ENCODE measurements at places on chromosomes 7 and 10. TPM values are rescaled to one million over a fixed set of nuclear protein-coding genes. Genes with fewer than 3 reads are reported as not detected.

GRCh38 chr7:45237788-45238461, 80.3 kb downstream of the RAMP3 start:
- no peak for ATAC-seq

- no peak for ATAC-seq
Measured at GRCh38 chr10:1613511-1613910, 123.8 kb downstream of the ADARB2 start.

- no peak for ATAC-seq
Measured at GRCh38 chr10:7968510-7969112, 85.9 kb upstream of the GATA3 start.

DNA sequence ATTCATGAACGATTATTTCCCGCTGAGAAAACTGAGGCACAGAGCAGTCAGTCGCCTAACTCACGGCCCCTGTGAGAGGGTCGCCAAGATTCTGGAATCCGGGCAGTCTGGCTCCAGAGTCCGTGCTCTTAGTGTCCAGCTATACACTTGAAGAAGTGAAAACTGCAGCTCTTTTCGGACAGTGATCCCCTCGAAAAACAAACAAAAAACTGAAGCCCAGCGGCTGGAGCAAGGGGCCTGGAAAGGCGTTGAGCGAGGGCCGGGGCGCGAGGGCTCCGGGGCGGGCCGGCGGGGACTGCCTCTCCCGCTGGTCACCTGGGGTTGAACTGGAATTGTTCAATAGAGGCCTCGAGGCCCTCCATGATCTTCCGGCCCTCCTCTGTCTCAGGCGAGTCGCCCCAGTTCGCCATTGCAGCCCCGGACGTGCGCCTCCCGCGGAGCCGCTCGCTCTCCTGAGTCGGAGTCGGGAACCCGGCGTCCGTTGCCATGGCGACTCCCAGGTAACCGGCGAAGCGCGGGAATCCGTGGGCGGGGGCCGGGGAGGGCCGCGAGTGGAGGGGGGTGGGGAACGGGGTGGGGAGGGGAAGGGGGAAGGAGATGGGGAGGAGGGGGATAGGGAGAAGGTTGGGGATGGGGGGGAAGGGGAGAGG, 881 bp downstream of the C10orf67 start:
- ATAC-seq: peak; percentile 43

- ATAC-seq: no peak
Measured at GRCh38 chr7:31083210-31083786, 31.2 kb downstream of the ADCYAP1R1 start.

GRCh38 chr10:24731942-24732341, 8.3 kb upstream of the ARHGAP21 start:
- ATAC-seq: no peak

GRCh38 chr7:52273685-52274610, 761.5 kb upstream of the POM121L12 start:
- no peak for ATAC-seq

GRCh38 chr10:119663866-119664698, 12.9 kb downstream of the BAG3 start:
- ATAC-seq: peak; percentile 90

Gene CYP2E1
- 5.4 TPM for total RNA-seq

Gene MDH2
- total RNA-seq: 155 TPM

Gene FBXL13
- total RNA-seq: 0.45 TPM
